Non-pigmented ciliary epithelial cell (primary cell): ENCODE measurements at places on chromosomes 6 and 20.
A peak's percentile ranks its signal among the peaks of the same experiment; 100 is the strongest.

GRCh38 chr6:144294016-144294415, 8.9 kb downstream of the UTRN start:
- peak; percentile 73 for DNase-seq

DNA sequence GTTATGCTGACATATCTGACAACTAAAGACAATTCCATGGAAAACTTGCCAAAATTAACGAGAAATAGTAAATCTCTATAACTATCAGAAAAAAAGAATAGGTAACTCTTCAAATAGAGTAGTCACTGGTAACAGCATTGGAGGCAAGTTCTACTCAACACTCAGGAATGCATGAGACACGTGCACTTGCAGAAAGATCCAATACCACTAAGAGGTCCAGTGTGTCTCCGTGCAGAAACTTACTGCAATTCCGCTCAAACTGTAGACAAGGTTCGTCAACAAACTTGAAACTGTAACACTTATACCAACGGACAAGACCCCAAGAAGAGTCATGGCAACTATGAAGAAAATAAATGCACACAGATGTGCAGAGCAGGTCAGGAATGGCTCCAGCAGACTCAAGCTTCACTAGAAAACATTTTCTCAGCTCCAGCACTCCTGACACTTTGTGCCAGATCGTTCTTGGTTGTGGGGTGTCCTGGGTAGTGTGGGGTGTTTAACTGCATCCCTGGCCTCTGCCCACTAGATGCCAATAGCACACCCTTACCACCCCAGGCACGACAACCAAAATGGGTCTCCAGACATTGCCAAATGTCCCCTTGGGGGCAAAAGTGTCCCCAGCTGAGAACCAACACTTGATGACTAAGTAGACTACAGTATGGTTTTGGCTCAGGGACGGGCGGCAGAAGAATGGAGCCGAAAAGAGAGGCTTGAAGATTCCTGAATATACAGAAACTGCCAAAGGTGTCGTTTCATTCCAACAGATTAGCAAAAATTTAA, 134.8 kb downstream of the DTNBP1 start:
- no peak for DNase-seq

GRCh38 chr6:15357782-15358181, 111.9 kb downstream of the JARID2 start:
- DNase-seq = no peak

DNA sequence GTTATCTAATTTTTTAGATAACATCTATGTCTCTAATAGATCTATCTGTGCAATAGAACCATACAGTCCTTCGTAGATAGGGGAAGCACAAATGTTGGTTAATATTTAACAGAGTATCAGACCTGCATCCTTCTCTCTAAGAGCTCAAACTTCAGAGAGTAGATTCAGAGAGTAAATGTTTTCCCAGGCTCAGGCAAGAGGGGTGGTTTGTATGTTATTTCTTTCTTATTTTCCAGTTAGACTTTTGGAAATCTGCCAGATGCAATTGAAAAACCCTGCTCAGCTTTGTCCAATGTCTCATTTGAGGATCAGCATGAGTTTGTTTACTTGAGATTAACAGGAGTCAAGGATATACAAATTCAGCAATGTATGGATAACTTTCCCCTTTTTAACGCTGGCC, 361.9 kb downstream of the BCKDHB start:
- DNase-seq = no peak

DNA sequence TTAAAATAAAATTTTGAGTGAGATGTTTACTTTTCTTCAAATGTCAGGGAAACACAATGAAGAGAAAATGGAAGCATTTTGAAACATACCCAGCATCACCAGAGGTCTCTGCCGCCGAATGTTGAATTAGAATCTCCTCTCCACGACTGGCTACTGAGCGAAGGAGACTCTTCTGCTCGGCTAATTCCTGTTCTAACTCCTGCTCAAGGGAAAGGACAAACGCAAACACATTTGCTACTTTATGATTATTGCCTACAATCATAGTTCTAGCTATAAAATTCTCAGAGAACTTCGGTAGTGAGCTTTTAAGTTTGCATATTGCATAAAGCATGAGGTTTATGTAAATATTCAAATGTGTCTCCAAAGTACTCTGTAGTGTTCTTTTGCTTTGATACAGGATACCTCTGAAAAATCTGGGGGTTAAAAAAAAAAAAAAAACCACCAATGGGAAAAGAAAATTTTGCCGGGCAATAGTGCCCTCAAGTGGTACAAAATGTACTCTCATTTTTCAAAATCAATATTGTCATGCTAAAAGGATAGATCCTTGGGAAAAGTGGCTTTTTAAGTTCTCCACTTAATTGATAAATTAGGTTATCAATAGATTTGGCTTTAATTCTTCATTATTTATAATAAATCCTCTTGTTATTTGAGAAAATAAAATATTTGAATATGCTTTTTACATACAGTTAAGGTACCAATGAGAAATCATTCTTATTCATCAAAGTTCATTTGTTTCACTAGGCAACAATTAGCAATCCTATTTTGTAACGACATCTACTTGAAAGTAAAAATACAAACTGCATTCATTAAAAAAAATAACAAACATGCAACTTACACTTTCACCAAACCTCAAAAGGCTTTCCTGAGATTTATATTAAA, 369.0 kb downstream of the SYNE1 start:
- no peak for DNase-seq

- DNase-seq = no peak
Observed at GRCh38 chr6:96466147-96466863, 55.3 kb upstream of the UFL1 start.

DNA sequence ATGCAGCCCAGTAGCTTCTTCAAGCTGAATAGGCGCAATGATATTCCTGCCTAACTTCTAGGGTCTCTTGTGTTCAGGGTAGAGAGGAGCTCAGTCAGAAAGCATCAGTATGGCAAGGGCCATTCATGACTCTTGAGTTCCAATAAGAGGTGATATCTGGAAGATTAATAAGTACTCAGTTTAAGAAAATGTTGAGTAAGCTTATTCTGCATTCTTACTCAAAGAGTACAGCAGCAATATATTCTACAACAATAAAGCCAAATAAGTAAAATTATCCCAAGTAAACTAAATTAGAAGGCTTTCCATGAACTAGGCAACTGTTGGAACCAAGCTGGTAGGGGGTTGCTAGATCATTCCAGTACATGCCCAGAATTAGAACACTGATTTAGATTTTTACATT, 303.2 kb downstream of the PACRG start:
- no peak for DNase-seq

GRCh38 chr6:161498359-161498758, 224.5 kb upstream of the AGPAT4 start:
- no peak for DNase-seq

DNA sequence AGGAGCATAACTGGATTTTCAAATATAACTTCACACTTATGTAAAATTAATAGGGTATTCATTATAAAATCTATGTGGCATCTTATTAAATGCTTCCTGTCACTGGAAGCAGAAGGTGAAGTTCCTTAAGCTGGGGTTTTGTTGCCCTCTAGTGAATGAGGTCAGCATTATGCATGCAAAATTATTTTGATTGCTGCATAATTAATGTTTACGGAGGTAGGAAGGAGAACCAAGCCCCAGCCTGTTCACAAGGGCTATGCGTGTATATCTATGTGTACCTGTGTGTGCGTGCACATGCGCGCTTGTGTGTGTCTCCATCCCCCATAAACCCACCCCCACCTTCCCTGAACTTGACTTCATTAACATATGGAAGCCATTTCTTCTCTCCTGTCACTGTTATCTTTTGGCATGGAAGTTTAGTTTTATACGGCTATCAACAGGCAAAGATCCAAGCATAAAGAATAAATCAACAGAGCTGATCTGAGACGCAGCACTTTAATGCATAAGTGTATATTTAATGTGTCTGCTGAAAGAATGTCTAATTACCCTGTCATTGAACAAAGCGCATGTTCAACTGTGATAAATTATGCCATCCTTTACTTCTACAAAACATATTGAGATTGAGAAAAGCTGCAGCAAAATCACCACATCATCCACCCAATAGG, 90.2 kb upstream of the CDH4 start:
- DNase-seq = no peak

DNA sequence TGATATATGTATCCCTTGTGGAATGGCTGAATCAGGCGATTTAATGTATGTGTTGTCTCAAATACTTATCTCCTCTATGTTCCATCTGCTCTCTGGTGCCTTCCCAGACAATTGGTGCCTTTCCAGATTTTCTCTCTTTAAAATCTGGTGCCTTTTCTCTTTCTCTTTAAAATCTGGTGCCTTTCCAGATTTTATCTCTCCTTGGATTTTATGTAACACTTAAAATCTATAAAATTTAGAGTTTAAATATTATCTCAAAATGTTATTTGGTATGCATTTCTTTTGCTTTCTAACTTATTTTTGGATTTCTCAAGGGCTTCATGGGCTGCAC, 116.3 kb downstream of the KIF13A start:
- no peak for DNase-seq
